ENCODE measurements at places on chromosomes 11 and 22.

- DNase-seq, result no peak
Measured at GRCh38 chr22:37640591-37641560, 1.4 kb downstream of the SH3BP1 start.

DNA sequence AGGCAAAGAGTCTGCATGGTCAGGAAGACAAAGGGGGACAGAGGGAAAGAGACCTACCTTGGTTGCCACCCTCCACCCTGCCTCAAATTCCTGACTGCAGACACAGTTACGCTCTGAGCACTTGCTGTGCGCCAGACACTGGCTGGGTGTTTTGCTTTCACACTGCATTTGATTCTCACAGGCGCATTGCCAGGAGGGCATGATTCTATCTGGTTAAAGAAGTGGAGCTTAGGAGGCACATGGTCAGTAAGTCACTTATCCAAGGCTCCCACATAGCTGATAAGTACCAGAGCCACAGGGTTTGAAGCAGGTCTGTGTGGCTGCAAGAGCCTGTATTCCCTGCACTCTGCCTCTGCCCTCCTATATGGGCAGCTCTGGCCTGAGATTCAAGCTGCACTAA, 103.9 kb downstream of the TIMP3 start:
- no peak for DNase-seq

GRCh38 chr11:120400564-120401364, 64.6 kb downstream of the ARHGEF12 start:
- DNase-seq, result no peak

DNA sequence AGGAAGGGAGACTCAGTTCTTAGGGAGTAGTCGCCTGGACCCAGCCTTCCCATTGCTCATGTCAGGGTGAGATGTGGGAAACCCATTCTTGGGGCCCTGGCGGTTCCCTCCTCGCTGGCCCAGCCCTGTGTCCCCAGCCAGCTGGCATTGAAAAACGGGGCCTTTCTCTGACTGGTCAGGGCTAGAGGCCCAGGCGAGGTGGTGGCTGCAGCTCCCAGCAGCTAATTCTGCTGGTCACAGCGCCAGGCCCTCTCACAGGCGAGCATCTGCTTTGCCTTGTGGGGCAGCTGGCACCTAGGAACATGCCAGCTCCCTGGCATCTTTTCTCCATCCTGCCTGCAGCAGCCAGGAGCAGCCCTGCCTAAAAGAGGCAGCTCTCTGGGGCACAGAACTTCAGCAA, 20.1 kb downstream of the TSPAN18 start:
- no peak for DNase-seq

GRCh38 chr11:78833237-78833636, 258.6 kb upstream of the NARS2 start:
- no peak for DNase-seq

GRCh38 chr11:70421123-70421522, 22.8 kb downstream of the CTTN start:
- no peak for DNase-seq

DNA sequence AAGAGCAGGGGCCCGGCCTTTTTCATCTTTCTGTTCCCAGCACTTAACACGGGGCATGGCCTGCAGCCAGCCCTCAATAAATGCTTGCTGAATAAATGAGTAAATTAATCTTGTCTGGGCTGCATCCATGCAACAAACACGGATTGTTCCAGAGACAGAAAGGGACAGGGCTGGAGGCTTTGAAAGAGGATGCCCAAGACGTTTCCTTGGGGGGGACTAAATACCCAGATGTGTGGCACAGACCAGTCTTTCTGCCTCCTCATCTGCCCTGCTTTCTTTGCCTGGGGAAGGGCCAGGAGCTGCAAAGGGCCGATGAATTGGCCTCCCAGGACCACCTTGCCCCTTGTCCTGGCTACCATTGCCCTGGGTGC, 40.4 kb downstream of the SHISAL1 start:
- no peak for DNase-seq

DNA sequence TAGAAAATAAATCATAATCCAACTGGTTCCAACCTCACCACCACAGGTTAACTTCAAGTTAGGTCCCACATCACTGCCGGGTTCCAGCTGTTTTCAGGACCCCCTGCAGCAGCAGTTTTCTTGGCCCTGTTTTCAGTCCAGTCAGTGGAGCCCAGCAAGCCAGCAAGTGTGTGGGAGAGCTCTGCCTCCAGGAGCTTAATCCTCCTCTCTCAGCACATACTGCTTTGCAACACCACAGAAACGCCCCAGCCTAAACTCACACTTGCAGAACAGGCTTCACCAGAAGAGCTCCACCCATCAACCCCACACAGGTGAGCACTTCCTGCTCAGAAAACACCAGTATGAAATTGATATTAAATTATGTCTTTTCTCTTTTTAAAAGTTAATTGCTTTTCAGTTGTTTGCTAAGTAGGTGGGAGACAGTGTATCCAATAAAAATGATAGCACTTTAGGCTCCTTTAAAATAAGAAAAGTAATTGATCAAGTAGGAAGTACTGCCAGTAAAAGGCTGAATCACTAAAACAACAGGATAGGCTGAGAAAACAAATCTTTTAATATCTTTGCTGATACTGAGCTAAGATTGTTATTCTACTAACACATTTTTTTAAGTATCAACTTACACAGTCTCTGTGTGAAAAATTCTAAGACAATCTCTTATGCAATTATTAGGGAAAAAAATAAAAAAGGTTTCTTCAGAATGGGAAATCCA, 81.5 kb upstream of the TP53AIP1 start:
- no peak for DNase-seq

DNA sequence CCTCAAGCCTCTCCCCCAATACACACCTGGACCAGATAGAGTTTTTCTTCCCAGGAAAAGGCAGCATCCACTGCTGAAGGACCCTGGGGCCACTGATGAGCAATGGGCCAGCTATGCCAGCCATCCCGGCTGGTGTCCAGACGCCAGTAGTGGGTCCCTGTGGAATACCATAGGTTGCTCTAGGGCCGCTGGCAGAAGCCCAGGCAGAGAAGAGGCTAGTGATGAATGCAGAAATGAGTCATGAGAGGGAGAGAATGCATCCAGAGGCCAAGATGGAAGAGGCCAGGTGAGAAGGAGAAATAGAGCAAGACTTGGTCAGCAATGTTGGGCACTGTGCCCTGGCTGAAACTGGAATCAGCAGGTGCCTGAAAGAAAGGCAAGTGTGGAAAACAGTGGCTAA, 8.9 kb downstream of the HPX start:
- no peak for DNase-seq

DNA sequence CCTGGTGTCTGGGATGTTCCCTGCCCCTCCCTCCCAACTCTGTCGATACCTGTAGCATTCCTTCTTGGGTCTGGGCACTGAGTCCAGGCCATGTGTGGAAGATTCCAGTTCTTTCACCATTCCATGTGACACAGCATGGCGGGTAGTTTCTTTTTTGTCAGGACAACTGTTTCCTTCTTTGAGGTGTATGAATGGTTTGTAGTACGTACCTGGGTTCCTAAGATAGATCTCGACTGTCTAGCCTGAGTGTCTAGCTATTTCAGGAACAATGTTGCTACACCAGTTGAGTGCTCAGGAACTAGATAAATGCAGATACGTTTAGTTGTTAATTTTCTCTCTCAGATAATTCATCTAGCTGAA, 43.3 kb downstream of the TNRC6B start:
- DNase-seq, result no peak

DNA sequence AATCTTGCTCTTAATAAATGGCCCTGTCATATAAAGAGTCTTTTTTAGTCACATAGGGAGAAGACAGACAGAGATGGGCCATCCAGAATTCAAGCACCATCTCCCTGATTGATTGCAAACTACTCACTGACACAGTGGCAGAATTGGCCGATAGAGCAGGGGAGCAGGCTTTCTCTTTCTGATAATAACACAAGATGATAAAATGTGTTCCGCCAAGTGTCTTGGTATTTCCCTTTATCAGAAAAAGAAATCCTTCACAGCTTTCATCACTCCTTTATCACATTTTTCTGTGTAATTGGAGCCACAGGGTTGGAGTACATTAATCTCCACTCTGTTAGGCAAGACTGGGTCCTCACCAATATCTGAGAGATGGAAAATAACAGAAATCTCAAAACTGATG, 406.0 kb downstream of the TMEM135 start:
- no peak for DNase-seq

DNA sequence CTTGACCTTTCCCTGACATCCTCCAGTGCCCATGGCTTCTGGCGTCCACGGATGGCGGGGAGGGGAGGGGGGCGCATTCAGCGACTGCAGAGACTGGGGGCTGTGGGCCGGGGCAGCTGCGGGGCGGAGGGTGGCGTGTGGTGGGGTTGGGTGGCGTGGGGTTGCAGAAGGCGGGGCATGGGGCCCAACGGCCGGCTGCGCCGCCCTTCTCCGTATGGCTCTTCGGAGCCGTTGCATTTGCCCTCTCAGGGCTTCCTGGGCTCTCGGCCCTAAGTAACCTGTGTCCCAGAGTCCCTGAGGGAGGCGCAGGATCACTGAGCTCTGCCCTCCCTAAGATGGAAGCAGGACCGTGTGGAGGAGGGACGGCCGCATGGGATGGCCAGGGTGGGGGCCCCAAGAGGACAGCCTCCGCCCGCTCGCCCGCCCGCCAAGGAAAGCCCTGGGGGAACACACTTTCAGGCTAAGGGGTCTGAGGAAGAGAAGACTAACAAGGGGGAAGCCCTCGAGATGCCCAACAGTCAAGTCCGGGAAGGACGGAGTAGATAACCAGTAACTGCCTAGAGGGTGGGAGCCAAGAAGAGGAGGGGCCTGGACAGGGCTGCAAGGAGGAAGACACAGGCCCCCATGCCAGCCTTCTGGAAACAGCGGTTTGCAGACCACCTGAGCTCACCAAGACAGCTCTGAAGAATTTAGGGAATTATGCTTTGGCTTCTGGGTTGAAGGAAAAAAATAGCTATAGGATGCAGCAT, 9.2 kb upstream of the AIFM3 start:
- DNase-seq, result no peak

- DNase-seq, result no peak
Measured at GRCh38 chr11:19808076-19808911, 95.7 kb downstream of the NAV2 start.

GRCh38 chr11:46364056-46364455, 16.8 kb downstream of the DGKZ start:
- DNase-seq, result no peak

DNA sequence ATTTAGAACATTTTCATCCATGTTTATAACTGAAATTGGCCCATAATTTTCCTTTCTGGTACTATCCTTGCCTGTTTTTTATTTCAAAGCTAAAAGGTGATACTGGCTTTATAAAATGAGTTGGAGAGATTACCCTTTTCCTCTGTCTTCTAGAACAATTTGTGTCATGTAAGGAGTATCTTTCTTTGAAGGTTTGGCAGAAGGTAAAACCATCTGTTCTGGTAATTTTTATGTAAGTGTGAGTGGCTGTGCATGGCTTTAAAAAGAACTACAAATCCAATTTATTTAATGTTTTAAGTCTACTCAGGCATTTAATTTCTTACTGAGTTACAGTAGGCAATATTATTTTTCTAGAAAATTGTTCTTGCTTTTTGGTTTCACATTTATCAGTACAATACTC, 7.7 kb upstream of the MRGPRD start:
- no peak for DNase-seq

GRCh38 chr11:66637557-66638176, 836 bp upstream of the RBM4 start:
- no peak for DNase-seq

- no peak for DNase-seq
Measured at GRCh38 chr22:37697538-37697835, 639 bp downstream of the TRIOBP start.

DNA sequence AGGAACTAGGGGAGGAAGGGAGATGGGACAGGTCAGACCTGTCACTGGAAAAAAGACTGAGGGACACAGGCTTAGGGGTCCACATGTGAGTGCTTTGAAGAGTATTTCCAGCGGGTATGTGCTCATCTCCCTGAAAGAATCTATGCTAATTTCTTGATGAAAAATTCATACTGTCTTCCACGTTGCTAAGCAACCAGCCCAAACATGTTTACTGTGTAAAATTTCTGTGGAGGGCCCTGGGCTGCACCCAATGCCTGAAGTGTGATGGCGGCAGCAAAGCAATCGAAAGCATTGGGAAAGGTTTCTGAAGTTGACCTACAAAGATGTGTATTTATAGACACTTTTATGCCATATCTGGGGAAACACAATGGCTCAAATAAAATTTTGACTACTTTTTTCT, 7.4 kb downstream of the SYT13 start:
- no peak for DNase-seq

GRCh38 chr11:91906871-91907624, 317.6 kb upstream of the FAT3 start:
- DNase-seq, result no peak

GRCh38 chr11:8372641-8373381, 109.1 kb upstream of the LMO1 start:
- DNase-seq, result no peak

DNA sequence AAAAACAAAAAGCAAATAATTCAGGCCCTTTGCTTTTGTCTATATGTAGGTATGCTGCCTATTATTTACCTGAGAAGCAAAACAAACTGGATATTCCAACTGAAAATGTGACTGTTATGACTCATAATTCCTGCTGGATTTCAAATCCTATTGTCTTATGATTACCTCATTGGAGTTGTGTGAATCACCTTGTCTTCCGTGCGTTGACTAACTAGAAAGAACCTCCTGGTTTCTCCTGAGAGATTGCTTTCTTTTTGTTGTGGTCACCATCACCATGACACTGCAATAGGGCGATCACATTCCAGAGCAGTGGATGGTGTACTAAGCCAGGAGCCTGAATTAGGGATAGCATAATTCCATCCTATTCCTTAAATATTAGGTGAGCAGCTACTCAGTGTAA, 23.0 kb upstream of the EXPH5 start:
- no peak for DNase-seq

GRCh38 chr11:19392847-19393518, 152.2 kb upstream of the E2F8 start:
- no peak for DNase-seq

DNA sequence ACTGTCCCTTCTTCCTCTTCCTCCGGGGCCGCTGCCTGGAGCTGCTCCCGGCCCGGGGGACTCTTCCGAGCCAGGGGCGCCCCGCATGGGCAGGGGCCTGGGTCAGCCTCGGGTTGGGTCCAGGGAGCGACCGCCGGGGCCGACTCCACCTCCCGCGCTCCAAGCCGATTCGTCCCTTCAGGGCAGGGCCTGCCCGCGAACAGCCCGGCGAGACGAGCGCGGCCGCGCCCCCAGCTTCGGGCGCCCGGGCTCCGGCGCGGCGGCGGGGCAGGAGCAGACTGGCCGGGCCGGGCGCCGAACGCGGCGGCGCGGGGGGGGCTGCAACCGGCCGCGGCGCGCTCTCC, at the start of gene LARGE1:
Gene LARGE1, minus strand, starts transcription at position 280 of the 344 bp plus-strand sequence.
- no peak for DNase-seq

Data from activated CD4-positive, alpha-beta T cell treated with anti-CD3 and anti-CD28 coated beads for 48 hours (primary cell).